CD4-positive, alpha-beta T cell treated with Interleukin-4 for 4 hours (primary cell): ENCODE measurements at places on chromosomes 7 and 10.
A peak's percentile ranks its signal among the peaks of the same experiment; 100 is the strongest.

GRCh38 chr10:114482480-114483304 is 78.4 kb upstream of the AFAP1L2 start:
- DNase-seq: no peak

DNA sequence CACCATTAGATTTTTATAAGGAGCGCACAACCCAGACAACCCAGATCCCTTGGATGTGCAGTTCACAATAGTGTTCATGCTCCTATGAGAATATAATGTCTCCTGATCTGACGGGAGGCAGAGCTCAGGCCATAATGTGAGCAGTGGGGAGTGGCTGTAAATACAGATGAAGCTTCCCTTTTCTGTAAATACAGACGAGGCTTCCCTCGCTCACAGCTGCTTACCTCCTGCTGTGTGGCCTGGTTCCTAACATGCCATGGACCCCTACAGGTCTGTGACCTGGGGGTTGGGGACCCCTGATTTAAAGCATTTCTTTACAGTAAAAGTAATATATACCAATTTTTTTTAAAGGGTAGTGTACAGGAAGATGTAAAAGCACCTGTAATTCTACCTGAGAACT is 33.2 kb downstream of the HELLS start:
- DNase-seq: no peak

GRCh38 chr7:85186083-85186520 is 754 bp downstream of the SEMA3D start:
- no peak for DNase-seq

DNA sequence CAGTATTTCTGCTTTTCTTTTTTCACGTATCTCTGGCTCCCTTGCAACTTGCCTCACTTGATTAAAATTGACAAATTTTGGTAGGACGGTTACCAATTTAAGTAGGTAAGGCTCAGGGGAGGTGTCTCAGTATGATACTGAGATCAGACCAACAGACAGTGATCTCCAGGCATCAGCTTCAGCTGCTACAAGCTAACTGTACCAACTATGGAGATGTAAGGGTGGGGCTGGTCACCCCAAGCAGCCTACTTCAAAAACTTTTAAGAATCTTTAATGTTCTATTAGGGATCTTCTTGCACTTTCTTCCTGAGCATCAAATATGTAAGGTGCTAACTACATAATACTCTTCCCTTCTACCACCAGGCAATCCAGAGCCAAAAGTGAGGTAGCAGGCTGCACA is 26.9 kb downstream of the SLC35B4 start:
- DNase-seq: no peak

DNA sequence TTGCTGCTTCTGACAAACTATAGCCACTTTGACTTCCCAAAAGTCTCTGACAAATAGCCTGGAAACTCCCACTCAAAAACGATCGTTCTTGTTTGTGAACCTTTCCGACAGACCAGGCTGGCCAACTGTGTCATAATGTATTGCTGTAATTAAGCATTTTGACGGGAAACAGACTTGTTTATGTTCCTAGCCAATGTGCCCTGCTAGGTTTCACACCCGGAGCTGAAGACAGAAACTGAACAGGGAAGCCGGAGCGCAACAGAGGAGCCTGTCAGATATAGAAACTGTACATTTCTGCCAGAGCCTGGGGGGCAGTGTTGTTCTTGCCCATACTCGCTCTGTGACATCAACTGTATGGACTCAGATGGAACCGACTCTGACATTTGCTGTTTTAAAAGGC is 55.3 kb upstream of the C7orf33 start:
- DNase-seq: peak; percentile 5

GRCh38 chr7:159008417-159008816 is 136.2 kb downstream of the VIPR2 start:
- no peak for DNase-seq

- DNase-seq: no peak
Measured at GRCh38 chr10:95343573-95343972, 52.8 kb upstream of the PDLIM1 start.

DNA sequence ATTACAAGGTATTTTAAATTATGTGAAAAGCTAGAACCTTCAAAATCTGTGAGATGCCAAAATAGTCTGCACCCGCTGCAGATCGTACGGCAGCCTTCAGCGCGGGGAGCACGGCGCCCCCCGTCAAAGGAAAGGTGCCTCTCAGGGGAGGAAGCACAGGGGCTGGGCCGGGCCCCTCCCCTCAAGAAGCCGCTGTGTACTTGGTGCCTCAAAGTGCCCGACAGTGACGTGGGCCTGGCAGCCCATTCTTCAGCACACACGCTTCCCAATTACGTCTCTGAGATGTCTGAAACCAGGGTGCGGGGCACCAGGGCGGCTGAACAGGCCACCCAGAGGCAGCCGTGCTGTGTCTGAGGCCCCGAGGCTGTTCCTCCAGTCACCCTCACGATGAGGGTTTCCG is 116.1 kb downstream of the INPP5A start:
- no peak for DNase-seq

- no peak for DNase-seq
Measured at GRCh38 chr7:86720306-86720705, 76.6 kb downstream of the GRM3 start.

DNA sequence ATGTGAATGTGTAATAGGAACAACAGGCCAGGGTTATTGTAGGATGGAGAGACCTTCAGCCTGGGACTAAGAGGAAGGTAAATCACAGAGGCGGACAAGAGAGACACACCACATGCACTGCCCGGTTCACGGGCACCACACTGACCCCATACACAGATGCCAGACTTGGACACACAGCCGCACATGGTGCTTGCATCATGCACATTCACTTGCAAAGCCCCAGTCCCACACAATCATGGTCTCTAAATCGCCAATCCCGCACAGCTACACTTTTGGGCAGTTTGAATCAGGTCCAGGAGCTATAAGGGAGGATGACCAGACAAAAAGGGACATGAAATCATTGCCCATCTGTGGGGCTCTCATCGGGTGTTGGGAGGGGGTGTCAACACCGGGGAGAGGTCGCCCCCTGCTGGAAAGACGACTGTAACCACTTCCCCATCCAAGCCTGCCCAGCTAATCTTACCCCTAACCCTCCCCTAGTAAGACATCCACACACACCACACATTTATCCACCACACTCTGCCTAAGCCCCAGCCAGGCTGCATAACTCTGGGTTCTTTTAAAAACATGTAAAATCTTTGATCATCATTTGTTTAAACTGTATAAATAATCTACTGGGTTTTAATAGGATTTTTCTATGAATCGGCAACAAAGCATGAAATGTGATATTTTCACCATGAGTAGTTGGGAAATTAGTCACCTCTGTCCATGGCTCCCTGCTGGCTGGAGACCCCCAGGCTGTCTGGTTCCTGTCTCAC is 40.5 kb upstream of the SLF2 start:
- DNase-seq: peak; percentile 11

- no peak for DNase-seq
Measured at GRCh38 chr10:67521546-67521945, 174.4 kb downstream of the CTNNA3 start.

DNA sequence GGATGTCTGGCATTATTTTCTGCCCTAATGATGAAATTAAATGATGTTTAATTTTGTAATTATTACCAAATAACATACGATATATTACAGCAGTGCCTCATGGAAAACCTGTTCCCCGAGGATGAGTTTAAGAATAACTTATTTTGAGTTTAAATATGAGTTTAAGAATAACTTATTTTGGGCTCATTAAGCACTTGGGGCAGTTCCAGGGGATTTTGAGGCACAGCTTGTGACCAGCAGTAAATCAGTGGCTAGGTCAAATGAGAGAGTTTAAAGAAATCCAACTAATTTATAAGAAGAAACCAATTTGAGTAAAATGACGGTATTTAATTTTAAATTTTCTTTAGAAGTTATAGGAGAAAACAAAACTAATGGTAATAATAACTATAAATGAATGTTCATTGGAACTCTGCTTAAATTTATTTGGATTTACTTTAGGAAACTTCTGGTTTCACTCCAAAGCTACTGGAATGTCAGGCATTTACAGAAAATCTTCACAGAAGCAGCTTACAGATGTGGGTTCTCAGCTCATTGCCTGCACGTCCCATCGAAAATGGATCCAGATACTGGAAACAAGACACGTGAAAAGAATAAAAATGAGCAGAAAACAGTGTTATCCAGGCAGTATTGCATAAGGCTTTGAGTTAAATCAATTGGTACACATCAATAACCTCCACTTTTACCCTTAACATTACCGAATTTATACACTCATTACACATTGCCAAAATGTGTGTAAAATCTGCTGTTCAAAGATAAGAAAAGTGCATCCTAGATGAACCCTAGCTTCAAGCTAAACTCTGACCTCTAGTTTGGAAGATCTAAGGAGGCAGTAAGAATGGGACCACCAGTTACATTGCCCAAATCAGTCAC is 784.5 kb upstream of the IGFBP3 start:
- DNase-seq: no peak

GRCh38 chr10:58771863-58772262 is 259.2 kb downstream of the BICC1 start:
- DNase-seq: no peak

DNA sequence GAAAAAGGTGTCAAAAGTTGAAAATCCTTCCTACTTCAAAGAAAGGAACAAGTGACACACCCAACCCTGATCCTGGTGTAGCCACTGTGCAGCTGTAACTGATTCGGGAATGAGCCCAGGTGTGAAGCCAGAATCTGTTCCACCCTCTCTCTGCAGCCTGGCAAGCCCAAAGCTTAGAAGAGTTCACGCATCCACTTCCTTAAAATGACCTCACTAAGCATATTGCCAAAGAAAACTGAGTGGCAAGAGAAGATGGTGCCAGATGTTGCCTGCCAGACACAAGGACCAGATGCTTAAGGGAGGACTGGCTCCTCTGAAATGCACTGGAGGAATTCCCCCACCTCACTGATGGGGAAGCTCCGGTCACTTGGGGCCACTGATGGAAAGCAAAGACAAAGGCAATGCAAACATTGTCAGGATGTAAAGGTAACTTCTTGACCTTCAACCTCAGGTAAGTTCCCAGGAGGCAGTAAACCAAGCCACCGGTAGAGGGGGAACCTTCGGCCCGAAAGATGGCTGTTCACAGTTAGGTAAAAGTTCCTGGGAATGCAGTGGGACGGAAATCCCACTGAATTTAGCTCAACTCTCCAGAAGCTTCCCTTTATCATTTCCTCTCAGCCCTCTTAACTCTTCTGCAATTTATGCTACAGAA is 554.9 kb downstream of the KCNMA1 start:
- DNase-seq: no peak

GRCh38 chr10:132539894-132540293 is 2.3 kb downstream of the INPP5A start:
- DNase-seq: peak; percentile 44

DNA sequence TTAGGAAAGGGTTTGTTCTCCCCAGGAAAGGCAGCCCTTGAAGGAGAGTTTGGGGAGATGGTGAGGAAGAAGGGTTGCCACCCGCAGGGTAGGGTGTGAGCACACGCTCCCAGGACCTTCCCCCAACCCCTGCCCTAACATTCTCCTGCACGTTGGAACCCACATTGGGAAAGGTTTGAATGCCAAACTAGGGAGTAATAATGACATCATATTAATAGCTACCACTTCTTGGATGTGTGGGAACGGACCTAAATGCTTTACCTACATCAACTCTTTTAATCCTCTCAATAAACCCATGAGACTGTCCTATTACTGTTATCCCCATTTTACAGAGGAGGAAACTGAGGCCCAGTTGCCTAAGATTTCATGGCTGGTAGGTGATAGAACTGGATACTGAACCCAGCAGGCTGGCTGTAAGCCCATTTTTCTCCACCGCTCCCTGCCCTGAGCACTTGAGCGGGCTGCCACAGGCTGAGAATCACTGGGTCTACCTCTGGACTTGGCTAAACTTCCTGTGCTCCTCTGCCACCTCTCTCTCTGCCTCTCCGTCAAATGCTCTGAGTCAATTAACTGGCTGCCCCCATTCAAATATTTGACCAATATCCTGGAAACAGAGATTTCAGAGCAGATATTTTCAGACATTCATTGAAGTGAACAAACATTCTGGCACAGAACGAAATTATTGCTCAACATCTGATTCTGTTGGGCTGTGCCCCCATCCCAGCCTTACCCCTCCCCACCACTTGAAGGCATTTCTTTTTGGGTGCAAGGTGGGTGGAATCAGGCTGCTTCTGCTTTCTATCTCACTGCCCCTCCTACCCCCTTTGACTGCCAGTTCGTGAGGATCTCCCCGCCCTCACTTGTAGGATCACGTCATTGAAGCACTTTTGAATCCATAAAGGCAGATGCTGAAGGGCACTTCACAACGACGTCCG is 129.7 kb downstream of the C10orf105 start:
- no peak for DNase-seq

DNA sequence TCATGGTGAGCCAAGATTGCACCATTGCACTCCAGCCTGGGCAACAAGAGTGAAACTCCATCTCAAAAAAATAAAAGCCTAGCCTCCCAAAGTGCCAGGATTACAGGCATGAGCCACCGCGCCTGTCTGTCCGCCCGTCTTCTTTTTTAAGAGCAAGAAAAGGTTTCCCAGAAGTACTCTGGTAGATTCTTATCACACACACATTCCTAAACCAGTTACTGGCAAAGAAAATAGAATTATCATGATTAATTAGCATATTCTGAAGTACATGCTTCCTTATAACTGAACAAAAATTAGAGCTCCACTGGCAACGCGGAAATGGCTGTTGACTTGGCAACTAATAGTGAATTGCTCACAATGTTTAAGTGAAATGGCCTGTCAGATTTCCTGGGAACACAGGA is 87.0 kb downstream of the ADK start:
- DNase-seq: no peak
